ENCODE measurements at places on chromosomes 7 and 10.

GRCh38 chr7:66236713-66237303, 31.7 kb downstream of the TPST1 start:
- no peak for DNase-seq

GRCh38 chr7:56175771-56176170, 59.6 kb upstream of the NUPR2 start:
- no peak for DNase-seq

GRCh38 chr7:133118261-133118660, 36.4 kb upstream of the CHCHD3 start:
- no peak for DNase-seq

DNA sequence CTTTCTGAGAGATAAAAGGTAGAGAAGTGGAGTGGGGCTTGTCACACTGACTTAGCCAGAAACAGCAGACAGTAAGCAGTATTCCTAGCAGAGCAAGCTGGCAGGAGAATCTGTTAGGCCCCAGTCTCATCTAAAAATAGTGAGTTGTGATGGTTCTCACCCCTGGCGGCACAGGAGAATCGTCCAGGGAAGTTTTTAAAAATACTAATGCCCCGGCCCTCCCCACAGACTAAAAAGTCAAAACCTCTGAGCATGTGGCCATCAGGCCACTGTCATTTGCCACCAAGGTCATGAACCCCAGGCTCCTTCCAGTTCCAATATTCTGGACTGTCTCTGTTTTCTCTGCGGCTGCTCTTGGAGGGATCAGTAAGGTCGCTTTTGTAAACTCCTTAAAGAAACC, 34.0 kb downstream of the LYZL1 start:
- no peak for DNase-seq

- no peak for DNase-seq
These were observed 114.5 kb upstream of the LYZL1 start for GRCh38 chr10:29174389-29174788.

- DNase-seq: no peak
These were observed 18.4 kb upstream of the CCDC71L start for GRCh38 chr7:106679153-106679931.

DNA sequence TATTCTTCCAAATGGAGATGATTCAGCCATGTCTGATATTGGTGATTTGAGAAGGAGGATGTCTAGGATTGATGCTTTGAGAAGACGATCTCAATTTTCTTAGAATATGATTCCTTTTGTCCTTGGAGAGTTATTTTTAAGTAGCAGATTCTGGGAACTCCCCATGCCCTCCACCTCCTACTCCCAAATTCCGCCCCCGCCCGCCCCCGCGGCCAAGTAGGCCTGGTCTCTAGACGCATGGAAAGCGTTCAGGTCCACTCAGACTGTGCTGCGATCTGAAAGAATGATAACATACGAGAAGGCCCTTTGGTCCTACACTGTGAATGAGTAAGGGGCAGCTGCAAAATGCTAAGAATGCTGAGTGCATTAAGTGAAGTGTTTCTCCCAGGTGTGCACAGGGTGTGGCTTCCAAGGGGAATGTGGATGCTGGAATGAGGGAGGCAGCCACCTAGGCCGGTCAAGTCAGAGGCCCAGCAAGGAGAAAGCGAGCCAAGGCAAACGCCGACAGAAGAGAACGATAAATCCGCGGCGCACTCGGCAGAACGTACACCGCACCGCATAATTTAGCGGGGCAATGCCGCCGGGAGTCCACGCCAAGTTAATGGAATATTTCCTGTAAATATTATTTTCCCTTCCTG, 142.3 kb downstream of the PRPF18 start:
- DNase-seq: no peak

GRCh38 chr10:22320591-22321155, at the start of gene BMI1:
TSS of gene BMI1 (plus strand) at chr10:22321099. CDS start at chr10:22326450, 5,351 bp downstream.
- peak; percentile 56 for DNase-seq

DNA sequence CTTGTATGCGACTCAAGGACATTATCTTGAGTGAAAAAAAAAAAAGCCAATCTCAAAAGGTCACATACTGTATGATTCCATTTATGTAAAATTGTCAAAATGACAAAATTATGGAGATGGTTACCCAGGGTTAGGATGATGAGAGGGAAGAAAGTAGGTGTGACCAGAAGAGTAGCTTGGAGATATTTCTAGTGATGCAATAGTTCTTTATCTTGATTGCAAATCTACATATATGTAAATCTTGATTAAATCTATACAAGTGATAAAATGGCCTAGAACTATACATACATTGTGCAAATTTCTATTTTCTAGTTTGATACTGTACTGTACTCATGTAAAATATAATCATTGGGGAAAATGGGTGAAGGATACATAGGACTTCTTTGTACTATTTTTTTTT, 4.6 kb downstream of the CEP41 start:
- DNase-seq: no peak

- no peak for DNase-seq
These were observed 744 bp downstream of the TRIP6 start for GRCh38 chr7:100867776-100868485.

DNA sequence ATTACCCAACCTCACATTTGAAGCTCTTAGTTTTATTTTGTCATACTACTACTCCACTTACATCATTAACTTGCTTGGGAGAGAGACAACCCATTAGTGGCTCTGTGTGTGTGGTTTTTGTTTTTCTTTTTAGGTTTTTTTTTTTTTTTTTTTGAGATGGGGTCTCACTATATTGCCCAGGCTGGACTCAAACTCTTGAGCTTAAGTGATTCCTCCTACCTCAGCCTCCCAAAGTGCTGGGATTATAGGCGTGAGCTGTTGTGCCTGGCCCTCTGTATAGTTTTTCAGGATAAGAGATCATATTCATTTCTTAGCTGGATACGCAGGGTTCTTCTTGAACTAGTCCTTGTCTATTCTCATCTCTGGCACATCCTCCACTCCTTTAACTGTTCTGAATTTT, 41.1 kb downstream of the KMT2E start:
- DNase-seq: no peak

GRCh38 chr10:70435241-70436085, 6.0 kb downstream of the NODAL start:
- no peak for DNase-seq

DNA sequence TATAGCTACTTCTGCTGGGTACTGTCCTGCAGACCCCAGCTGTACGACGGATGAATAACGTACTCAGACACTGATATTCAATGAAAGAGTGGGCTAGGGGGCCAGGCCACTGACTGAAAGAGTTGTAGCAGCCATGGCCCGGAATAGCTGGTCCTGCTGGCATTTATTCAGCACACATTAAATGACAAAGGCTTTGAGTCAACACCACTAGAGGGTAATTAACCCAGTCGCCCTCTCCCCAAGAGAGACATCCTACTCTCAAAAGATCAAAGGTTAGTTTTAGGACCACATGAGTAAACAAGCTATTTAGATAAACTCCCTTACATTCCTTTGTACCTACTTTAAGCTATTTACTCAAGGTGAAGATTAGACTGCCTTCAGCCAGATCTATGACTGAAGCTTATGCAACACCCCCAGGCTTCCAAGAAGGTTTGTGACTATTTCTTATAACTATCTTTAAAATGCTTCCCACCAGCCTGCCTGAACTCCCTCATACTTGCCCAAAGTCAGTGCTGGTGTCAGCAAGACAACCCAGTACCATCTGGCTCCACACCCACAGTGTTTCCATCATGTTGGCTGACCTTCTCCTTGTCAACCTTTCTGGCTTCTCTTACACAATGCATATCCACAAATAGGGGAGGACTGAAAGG, 629.1 kb downstream of the SORCS1 start:
- DNase-seq: no peak

DNA sequence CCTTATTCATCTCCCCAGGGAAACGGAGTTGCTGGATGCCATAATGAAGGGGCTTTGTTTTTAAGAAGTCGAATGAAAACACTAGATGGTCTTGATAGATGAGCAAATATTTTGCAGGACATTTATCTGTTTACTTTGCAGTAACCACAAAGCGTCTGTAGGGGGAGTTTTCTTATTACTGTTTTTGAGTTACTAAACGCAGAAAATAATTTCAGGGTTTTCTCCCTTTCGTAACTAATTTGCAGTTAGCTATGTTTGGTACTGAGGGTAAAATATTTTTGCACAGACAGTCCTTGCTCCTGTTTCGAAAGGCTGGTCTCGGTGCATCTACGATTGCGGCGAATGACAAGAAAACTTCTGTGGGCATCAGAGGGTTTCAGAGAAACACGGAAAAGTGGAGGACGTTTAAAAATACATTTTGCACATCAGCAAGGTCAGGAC, 505.6 kb upstream of the MKI67 start:
- no peak for DNase-seq

DNA sequence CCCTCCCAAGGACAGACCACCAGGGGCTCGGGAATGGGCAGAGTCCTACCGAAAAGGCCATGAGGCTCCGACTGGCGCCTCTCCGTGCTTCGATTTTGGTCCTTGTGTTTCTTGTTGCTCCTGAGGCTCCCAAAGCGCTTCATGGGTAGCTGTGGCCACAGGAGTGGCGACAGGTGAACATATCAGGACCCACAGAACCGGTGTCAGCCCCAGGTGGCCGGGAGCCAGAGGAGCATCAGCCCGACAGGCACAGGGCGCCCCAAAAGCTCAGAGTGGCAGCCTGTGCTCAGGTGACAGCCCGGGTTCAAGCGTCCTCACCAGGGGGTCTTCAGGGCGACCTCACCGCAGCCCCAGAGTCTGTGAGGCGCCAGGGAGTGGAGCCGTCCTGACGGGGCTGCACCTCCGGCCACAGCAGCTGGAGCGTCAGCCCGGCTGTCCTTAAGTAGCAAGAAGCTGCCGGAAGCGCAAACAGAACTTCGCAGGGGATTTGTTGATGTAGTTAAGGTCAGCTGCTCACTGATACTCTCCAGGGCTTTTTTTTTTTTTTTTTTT, 141.0 kb downstream of the PRKAG2 start:
- DNase-seq: no peak

DNA sequence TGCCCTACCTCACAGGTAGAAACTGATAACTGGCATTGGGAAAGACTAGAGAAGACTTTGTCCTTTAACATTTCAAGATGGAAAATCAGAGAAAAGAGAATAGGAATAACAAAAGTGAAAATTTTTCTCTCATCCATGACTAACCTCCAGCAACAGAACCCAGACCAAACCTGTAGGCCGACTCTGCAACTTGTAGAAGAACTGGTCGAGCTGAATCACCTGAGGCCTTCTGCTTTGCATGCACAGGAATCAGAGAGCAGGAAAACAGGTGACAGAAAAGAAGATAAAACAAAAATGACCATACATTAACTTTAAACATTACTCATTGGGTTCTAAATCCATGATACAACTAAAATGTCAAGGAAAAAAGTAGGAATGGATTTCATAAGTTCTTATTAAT, 137.1 kb downstream of the SLC25A13 start:
- no peak for DNase-seq

- no peak for DNase-seq
These were observed 413.5 kb upstream of the SEMA3D start for GRCh38 chr7:85600395-85600794.

DNA sequence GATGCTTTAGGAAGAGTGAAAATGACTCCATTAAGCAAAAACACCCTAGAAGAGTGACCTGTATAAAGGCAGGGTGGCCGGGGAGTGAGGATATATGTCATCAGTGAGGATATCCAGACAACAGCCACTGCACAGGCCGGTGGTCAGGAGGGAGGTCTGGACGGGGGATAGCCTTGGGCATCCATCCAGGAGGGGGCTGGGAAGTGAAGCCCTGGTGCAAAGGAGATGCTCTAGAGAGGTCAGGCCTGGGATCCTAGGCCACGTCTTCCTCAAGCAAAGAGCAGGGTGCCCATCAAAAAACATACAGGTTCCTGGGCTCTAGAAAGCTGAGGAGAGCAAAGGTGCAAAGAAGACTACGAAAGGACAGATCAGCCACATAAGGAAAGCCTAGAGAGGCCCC, 25.6 kb downstream of the FAM171A1 start:
- DNase-seq: no peak

DNA sequence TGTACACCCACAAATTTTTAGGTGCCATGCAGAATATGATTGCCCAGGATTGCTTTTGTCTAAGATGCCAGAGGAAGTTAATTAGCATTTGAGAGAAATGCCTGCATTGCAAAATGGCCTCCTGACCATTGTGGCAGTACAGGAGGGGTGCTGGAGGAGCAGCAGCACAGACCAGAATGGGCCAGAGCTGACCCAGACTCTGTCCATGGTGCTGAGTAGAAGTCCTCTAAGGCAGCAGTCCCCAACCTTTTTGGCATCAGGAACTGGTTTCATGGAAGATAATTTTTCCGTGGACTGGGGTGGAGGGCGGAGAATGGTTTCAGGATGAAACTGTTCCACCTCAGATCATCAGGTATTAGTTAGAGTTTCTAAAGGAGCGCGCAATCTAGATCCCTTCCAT, 217.8 kb upstream of the AGK start:
- DNase-seq: no peak

GRCh38 chr7:118949031-118949430, 724.5 kb downstream of the ANKRD7 start:
- DNase-seq: no peak

DNA sequence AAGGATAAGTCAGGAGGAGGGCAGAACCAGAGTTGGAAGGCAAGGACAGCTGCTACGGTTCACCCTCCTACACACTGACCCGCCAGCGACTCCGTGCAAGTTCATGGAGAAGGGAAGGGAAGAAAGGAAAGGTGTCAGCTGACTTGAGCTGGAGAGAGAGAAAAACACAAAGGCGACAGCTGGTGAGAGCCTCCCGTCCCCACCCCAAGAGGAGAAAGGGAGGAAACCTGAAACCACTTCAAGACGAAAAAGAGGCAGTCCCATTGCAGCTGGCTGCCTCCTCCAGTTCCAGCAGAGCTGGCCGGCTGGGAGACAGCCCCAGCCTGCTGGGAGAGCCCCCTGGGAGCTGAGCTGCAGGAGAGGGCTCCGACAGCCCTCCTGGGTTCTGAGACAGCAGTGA, 75.2 kb downstream of the PARD3 start:
- DNase-seq: no peak

- no peak for DNase-seq
These were observed 175.3 kb upstream of the RHEB start for GRCh38 chr7:151694828-151695580.

GRCh38 chr7:148782757-148783456, 84.2 kb downstream of the CUL1 start:
- DNase-seq: no peak

- no peak for DNase-seq
These were observed 8.0 kb downstream of the CDC14C start for GRCh38 chr7:48932126-48932910.

DNA sequence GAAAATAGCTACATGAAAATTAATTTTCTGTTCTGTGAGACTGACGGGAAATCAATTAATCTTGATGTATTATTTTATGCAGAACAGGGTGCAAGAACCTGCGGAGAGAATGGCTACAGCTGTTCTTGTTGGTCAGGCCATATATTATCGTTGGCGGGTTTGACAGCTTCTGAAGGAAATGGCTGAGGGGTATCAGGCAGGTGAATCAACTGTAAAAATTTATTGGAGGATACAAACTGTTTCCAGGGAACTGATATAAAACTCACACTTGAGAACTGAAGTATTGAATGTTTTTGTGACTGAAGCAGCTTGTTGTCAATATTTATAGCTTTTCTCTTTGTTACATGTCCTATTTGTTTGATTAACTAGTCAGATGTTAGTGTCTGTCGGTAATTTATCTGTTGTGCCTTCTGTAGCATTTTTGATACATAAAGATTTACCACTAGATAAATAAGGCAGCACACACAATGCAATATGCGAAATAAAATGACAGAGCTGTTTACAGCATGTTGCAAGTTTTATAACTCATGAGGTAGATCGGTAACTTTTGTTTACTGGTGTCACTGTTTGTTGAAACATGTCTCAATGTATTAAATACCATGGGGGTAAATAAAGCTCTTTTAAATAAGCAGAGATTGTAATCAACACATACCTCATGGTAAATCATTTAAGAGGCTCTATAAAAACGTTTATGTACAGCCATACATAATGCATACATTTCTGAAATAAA, 308.2 kb downstream of the LRMDA start:
- no peak for DNase-seq

GRCh38 chr10:82883603-82884002, 1008.6 kb downstream of the NRG3 start:
- no peak for DNase-seq
